ENCODE measurements at places on chromosomes 16 and 17.

GRCh38 chr17:81491761-81492160, 20.8 kb downstream of the ACTG1 start:
- DNase-seq, result no peak

DNA sequence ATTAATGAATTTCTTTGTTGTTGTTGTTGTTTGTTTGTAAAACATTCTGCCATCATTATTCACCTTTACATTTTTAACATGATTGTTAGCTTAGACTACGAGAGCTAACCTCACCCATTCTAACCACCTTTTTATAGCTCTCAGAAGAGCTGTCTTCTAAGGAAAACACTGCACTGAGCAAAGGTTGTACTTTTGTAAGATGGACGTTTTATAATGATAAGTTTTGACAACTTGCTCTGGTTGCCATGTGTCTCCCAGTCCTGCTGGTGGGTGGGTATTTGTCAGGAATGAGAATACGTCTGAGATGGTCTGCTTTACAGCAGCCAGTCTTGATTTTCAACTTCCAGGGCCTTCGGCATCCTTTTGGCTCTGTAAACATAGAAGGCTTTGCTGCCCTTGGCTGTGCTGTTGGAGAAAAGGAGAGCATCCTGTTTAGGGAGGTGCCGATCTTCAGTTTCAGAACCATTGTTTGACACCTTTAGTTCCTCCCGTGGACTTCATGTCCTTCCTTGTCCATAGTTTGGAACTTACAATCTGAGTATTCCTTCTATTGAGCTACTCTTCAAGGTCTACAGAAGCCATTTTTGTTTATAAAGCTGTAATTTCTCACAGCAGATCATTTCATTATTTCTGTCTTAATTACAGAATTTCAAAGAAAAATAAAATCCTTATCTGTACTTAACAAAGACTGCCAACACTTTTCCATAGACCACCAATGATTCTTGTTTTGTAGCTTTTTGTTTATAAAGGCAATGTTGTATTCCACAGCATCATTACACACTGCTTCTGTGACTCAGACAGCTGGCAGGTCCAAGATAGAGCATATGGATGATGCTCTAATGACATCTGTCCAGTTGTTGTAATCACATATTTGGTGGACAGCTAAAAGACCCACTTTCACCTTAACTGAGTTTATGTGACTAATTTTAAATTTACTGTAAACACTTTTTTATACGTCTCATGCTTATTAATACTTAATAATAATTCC, 270.1 kb upstream of the TBX2 start:
- no peak for DNase-seq

GRCh38 chr17:78141437-78142118, 4.6 kb upstream of the C17orf99 start:
- DNase-seq, result no peak

GRCh38 chr17:57555636-57556175, 189.4 kb downstream of the CCDC182 start:
- no peak for DNase-seq

- no peak for DNase-seq
Observed at GRCh38 chr17:74769266-74769855, 6.8 kb downstream of the NAT9 start.

- DNase-seq, result no peak
Observed at GRCh38 chr17:18315562-18315922, 449 bp downstream of the SMCR8 start.

GRCh38 chr16:87068762-87069150, 248.4 kb downstream of the C16orf95 start:
- no peak for DNase-seq

DNA sequence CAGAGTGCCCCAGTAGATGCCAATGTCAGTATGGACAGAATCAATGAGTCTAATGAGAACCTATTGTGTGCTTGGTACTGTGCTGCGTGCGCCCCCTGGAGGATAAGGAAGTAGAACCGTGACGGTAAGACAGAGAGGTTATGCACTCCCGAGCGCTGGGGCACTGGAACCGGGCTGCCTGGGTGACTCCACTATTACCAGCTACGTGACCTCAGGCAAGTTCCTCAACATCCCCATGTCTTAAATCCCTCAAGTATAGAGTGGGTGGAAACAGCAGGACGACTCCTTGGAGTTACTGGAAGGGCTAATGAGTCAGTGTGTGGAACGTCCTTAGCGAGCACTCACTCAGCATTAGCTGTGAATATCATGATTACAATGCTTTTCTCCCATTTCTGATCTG, 16.2 kb downstream of the CHST4 start:
- DNase-seq, result peak; percentile 17

DNA sequence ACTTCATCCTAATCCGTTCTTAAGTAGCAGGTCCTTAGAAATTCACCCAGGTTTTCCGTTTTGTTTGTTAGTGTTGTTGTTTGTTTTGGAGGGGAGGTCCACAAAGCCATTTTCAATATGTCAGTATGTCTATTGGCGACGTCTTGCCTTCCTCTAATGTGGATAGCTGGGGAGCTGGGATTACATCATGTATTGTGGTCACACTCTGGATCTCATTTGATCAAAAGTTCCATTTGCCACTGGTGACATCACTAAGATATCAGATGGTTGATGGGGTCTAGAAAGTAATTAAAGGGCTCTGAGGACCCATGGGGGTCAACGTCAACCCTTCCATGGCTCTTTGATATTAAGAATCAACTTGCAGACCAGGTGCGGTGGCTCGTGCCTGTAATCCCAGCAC, 2.7 kb upstream of the EPN3 start:
- no peak for DNase-seq

DNA sequence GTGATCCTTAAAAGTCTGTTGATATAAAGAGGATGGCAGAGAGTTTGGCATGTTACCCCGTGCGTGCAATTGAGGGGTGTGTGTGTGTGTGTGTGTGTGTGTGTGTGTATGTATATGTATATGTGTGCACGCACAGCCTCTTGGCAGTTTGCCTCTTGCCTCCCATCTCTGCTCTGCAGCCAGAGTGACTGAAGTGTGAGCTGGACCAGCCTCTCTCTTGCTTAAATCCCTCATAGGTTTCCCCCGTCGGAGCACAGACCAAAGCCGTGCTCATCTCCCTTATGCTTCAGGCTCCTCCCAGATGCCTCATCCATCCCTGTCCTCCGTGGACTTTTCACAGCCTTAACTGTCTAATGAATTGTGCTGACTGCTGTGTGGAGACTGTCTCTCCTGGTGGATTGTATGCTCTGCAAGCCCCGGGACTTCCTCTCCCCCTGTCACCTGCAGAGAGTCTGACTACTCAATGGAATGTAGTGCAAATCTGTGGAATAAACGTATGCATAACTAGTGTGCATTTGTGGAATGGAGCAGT, 413.5 kb downstream of the CPPED1 start:
- DNase-seq, result no peak

DNA sequence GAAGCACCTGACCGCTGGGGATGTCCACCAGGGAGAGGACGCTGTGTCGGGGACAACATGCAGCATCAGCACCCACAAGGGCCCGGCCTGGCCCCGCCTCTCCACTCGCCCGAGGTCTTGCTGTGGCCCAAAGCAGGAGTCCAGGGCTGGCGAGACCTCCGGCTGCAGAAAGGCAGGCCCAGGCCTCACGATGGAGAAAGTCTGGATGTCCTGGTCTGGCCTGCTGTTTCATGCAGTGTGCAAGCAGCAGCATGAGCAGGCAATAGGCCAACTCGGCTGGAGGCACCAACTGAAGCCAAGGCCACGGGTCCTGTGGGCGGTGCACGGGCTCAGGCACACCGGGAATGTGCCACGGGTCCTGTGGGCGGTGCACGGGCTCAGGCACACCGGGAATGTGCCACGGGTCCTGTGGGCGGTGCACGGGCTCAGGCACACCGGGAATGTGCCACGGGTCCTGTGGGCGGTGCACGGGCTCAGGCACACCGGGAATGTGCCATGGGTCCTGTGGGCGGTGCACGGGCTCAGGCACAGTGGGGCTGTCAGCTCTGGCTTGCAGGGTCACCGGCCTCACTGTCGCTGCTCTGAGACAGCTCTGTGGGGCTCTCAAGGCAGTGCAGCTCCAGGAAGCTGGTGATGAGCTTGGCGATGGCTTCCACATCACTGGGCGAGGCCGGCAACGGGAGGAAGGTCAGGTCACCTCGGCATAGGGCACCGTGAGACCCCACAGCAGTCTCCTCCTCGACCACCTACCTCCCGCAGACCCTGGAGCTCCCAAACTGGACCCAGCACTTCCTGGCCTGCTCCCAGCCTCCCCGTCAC, 6.9 kb downstream of the CYBC1 start:
- DNase-seq, result no peak

GRCh38 chr17:44601539-44601938, 44.3 kb downstream of the FZD2 start:
- no peak for DNase-seq

GRCh38 chr17:47210779-47211178, 1.6 kb downstream of the MYL4 start:
- no peak for DNase-seq

DNA sequence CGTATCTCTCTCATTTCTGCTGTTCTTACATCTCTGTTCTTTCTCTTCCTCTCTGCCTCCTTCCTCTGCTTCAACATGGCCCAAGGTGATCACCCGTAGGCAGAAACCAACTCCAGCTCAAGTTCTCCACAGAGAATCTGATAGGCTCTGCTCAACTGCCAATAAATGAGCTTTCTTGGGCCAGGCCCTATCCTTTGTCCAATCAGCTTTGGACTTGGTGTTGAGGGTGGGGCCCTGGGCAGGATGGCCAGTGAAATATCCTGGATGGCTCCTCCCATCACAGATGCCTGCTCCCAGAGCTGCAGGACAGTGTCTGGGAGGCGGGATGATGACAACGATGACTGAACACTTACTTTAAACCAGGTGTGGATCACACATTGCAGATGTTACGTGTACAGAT, 17.4 kb upstream of the BRD7 start:
- no peak for DNase-seq

DNA sequence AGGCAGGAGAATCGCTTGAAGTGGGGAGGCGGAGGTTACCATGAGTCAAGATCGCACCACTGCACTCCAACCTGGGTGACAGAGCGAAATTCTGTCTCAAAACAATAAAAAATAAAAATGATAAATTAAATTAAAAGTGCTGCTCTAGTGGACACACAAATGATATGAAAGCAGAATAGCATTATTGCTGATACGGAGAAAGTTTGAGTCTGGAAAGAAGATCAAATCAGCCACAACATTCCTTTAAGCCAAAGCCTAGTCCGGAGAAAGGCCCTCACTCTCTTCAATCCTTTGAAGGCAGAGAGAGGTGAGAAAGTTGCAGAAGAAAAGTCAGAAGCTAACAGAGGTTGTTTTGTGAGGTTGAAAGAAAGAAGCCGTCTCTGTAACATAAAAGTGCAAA, 15.1 kb upstream of the CSF3 start:
- no peak for DNase-seq

DNA sequence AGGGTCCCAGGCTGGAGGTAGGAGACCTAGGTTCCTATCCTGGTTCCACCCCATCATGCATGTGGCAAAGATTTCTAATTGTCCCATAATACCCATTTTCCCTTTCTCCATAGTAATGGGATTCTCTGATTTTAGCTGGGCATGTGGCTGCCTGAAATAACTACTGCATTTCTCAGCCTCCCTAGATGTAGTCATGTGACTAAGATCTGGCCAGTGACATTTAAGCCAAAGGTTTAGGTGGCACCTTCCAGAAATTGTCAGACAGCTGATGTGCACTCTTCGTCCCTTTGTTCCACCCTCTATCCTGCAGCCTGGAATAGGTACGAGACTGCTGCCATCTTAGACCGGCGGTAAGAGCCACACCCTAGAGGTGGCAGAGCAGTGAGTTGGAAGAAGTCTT, 8.2 kb downstream of the NXPH3 start:
- DNase-seq, result no peak

DNA sequence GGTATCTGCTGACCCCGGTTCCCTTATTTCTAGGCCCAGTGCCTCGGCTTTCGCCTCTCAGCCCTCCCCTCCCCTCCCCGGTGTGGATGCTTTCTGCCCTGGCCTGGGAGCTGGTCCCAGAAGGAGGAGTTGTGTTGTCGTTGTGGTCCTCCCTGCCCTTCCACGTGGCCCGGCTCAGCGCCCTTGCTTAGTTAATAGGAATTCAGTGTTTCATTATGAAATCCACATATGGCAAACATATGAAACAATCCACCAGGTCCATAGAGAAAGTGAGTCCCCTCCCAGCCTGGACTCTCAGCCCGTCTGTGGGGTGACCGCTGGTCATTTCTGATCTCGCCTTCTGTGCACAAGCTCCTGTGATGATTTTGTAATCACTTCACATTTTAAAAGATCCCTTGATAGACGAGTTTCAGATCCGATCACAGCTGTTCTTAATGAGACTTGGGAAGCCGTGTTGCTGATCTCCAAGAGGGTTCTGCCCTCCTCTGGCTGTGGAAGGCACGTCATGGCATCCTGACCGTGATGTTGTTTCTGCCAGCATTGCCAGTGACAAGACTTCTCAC, 112.1 kb downstream of the BANP start:
- no peak for DNase-seq

DNA sequence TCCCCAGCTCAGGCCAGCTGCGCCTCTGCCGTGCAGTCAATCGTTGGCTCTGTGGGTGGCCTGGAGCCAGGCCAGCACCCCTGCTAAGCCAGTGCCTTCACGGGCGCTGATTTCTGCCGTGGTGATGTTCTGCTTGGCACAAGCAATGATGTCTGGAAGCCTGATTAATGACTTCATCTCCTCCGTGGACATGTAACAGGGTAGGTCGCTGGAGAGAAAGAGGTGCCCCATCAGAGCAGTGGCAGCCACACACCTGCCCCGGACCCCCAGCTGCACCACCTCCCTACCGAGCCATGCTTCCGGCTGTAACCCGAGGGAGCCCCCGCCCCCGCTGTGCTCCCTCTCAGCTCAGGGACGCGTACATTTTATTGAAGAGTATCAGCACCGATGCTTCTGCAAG, 1.9 kb downstream of the ARL16 start:
- no peak for DNase-seq

DNA sequence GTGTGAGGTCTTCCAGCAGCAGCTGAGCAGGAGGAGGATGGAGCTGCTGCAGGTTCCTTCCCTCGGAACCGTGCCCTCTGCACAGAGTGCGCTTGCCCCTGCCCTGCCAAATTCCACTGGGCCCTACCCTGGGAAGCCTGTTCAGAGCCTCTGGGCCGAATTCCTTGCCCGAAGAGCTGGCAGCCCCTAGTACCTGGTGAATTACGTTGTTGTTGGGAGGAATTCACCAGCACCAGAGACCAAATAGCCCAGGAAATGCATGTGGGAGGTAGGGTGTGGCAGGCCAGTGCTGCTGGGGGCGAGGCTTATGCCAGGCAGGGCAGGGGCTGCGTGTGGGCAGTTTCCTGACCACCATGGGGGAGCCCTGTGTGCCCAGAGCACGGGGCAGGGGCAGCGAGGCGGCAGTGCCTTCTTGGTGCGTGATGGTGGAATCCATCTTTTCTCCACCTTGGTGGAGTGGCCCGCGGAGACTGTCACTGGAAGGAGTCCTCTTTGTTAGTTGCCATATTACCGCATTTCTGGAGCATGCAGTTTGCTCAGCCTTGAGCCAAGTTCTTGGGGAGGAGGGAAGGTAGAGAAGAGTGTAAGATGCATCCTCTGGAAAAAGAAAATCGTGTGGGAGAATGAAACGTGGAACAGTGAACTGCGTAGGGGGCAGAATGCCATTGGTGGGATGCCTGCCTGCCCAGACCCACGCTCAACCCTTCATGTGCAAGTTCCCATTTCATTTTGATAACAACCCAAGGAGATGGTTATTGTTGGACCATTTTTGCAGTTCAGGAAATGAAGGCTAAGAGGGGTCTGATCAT, 2.3 kb downstream of the MRC2 start:
- DNase-seq, result no peak
